ENCODE measurements at places on chromosomes 2 and 18. TPM values are rescaled to one million over a fixed set of nuclear protein-coding genes. Genes with fewer than 3 reads are reported as not detected.

DNA sequence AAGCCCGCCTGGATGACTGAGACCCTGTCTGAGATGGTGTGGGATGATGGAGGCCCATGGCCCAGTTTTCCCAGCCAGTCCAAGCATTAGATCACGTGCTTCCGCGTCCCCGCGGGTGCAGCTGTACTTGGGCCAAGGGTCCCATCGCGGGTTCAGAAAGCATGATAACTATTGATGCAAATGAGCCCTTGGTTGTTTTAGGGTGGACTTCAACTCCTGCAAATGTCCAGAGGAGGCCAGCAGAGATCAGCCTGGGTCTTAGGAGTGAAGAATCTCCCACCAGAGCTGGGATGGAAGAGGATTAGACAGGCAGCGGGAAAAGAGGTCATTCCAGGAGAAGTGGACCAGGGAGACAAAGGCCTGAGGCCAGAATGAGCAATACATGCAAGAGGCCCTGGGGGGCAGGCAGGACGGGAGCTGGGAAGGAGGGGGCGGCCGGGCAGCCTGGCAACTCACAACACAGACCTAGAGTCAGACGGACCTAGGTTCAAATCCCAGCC lies 89.9 kb upstream of the TMEM247 start:
- no peaks in the 10 kb centered on the region for H3K27me3 ChIP-seq
- H3K4me1 ChIP-seq: peaks cover 36% of the 10 kb centered on the region
- no peak overlapping the region for H3K4me3 ChIP-seq
- DNase-seq: no peak

GRCh38 chr2:179983250-179983932 lies 23.7 kb downstream of the CWC22 start:
- no peaks in the 10 kb centered on the region for H3K4me1 ChIP-seq
- no peaks in the 10 kb centered on the region for H3K27me3 ChIP-seq
- H3K27ac ChIP-seq: no peak overlapping the region
- no peak overlapping the region for H3K4me3 ChIP-seq
- no peak for DNase-seq
- H3K36me3 ChIP-seq: peaks cover 99% of the 10 kb centered on the region

Gene BOLL
- not detected for polyA plus RNA-seq

Gene MRO
- 1.6 TPM for polyA plus RNA-seq

- peaks cover 3% of the 10 kb centered on the region for H3K4me1 ChIP-seq
- H3K27ac ChIP-seq: no peak overlapping the region
- H3K4me3 ChIP-seq: no peak overlapping the region
- peaks cover 20% of the 10 kb centered on the region for H3K36me3 ChIP-seq
- no peaks in the 10 kb centered on the region for H3K27me3 ChIP-seq
These were observed 2.2 kb upstream of the ZNF407 start for GRCh38 chr18:74595431-74595830.

GRCh38 chr2:22729466-22729865 lies 655.5 kb upstream of the KLHL29 start:
- no peaks in the 10 kb centered on the region for H3K4me1 ChIP-seq
- H3K4me3 ChIP-seq: no peak overlapping the region

DNA sequence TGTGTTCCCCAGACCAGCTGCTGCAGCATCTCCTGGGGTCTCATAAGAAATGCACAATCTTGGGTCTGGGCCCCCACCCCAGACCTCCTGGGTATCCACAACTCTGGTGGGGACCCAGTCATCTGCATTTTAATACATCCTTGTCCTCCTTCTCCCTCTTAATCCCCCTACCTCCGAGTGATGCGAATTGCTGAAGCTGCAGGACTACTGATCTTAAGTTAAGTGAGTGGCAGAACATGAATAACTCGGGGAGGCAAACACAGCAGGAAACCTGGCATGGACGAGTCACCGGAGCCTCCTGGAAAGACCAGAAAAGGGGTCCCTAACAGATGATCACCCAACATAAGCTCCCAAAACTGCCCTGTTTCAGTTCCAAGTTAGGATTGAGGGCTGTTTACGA lies 283.2 kb upstream of the MGAT5 start:
- H3K4me1 ChIP-seq: peaks cover 21% of the 10 kb centered on the region
- H3K27me3 ChIP-seq: no peaks in the 10 kb centered on the region
- H3K4me3 ChIP-seq: no peak overlapping the region
- no peaks in the 10 kb centered on the region for H3K36me3 ChIP-seq
- DNase-seq: no peak

DNA sequence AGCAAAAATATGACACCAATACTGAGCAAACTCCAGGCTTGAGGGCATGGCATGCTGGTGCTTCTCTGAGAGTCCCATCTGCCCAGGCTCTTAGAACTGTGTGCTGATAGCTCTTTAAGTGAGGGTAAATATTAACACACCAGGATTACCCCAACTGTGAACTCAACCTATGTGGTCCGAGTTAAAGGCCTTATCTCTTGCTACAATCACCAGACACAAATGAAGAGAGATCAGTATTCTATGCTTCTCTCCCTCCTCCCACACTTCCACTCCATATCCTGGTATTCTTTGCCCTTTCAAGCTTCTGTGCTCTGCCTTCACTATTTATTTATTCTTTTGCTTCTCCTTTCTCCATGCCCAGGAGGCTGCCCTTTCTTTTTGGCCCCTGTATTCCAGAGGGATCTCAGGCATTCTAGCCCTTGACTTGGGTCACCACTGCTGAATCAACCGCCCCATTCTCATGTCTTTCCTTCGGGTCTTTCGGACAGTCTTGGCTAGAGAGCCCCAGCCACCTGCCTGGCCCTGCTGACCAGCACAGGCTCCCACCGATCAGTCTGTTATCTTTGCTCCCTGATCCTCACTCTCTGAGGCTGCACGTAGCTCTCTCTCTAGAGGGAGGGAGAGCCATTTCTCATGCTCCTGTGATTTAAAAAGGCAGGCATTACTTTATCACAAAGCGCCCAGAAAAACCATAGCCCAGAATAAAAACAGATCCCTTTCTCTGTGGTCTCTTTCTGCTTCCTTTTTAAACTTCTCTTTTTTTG lies 17.2 kb upstream of the HK2 start:
- no peaks in the 10 kb centered on the region for H3K36me3 ChIP-seq
- no peaks in the 10 kb centered on the region for H3K4me1 ChIP-seq
- DNase-seq: no peak
- no peak overlapping the region for H3K27ac ChIP-seq
- no peaks in the 10 kb centered on the region for H3K27me3 ChIP-seq

DNA sequence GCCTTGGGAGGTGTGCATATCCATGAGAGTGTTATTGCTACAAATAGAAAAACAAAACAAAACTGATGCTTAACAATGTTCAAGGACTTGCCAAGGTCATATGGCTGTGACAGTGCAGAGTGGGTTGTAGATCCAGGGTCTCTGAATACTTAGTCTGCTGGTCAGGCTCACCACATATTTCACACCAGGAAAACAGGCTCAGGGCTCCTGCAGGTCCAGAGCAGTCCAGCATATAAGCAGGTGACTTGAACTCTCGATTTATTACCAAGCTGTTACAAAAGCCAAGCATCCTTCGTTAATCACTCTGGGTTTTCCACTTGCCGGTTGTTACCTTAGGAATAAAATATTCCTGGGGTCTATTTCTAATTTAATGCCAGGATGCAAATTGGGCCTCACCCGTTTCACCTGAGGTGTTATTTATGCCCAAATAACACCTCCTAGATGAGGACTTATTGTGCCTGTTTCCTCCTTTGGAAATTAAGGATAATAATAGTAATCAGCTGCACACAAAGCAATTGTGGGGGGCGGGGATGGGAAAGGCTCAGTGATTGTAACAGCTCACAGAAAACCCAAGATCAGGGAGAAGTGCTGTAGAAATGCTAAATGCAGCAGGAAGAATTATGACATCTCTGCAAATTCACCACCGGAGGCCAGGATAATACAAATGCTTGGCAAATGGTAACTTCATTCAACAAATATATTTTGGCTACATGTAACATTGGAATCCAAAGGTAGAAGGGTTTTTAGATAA lies 72.9 kb downstream of the TMEM182 start:
- H3K27ac ChIP-seq: no peak overlapping the region
- DNase-seq: no peak
- H3K4me1 ChIP-seq: peaks cover 3% of the 10 kb centered on the region
- H3K36me3 ChIP-seq: no peaks in the 10 kb centered on the region
- no peaks in the 10 kb centered on the region for H3K27me3 ChIP-seq

Gene GKN1
- polyA plus RNA-seq: not detected

Gene HTR2B
- polyA plus RNA-seq: 0.25 TPM

GRCh38 chr2:241489088-241489487 lies 19.3 kb downstream of the STK25 start:
- H3K4me1 ChIP-seq: no peaks in the 10 kb centered on the region
- H3K4me3 ChIP-seq: no peak overlapping the region
- no peak for DNase-seq
- H3K36me3 ChIP-seq: peaks cover 2% of the 10 kb centered on the region
- H3K27ac ChIP-seq: no peak overlapping the region

Gene IL1R2
- polyA plus RNA-seq: 0.95 TPM

DNA sequence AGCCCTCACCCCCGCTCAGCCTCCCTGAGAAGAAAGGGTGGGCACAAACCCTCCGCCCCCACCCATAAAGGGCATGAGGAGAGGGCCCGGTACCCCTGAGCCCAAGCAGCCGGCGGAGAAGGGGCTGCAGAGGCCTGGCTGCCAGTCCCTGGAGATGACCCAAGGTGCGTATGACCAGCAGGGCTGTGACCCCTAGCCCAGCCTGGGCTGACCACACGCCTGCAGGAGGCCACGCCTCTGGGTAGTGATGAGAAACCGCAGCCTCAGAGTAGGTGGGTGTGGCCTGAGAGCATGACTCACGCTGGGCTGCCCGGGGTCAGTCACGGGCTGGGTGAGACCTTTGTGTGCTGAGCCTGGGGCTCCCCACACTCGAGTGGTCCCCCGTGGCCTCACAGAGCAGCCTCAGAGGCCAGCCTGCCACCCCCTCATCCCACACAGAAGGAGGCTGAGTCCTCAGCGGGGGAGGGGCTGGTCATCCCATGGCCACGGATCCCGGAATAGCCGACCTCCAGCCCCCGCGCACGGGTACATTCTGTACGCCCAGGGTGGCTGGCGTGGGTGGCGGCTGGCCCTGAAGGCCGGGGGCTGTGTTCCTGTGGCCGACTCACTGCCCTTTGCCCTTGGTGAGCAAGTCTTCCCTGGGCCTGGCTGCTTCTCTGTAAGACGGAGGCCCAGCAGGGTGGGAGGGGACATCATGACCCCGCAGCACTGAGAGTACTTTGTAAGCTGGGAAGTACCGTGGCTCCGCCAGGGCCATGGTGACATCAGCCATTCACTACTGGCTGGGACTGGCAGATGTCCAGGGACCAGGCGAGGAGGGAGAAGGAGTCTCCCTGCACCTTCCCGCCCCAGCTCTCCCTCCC lies 110.8 kb upstream of the OTOS start:
- H3K4me1 ChIP-seq: peaks cover 52% of the 10 kb centered on the region
- H3K36me3 ChIP-seq: no peaks in the 10 kb centered on the region
- H3K27me3 ChIP-seq: no peaks in the 10 kb centered on the region
- peak overlapping the region; percentile 42 for H3K4me3 ChIP-seq
- H3K27ac ChIP-seq: peak overlapping the region; percentile 86

DNA sequence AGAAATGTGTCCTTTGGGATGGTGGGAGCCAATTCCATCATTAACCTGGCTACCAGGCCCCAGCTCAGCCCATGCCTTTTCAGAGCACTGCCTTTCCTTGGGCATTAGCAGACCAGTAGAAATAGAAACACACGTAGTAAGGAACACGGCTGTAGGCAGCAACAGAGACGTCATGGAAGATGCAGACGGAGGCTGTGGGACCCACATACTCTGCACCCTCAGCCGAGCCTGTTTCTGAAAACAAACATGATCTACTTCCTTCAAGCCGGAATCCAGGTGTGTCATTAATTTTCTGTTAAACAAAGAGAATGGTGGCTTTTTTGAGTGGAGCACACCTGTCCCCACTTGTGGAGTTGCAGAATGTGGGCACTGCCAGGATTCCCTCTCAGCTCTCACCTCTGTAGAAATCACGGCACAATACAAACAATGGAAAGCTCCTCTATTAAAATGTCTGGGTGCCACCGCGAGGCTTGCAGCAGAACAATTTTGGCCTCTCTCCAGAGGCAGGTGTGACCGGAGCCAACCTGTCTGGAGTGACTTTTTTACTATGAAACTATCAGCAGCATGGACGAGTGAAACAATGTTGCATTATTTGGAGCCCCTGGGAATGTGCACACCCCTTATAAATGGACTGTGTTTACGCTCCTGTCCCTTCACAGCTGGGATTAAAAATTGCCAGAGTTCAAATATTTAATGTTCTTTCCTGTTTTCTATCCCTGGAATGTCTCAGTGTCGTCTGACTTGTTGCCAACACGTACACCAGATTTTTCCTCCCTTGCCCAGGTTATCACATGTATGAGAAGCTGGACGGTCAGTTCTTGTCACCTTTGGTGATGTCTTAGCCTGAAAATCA lies 31.7 kb downstream of the SPP2 start:
- DNase-seq: no peak
- H3K27me3 ChIP-seq: no peaks in the 10 kb centered on the region
- no peak overlapping the region for H3K4me3 ChIP-seq
- no peaks in the 10 kb centered on the region for H3K36me3 ChIP-seq
- H3K27ac ChIP-seq: no peak overlapping the region

GRCh38 chr18:47100212-47100831 lies 50.0 kb downstream of the HDHD2 start:
- no peak overlapping the region for H3K4me3 ChIP-seq
- no peak overlapping the region for H3K27ac ChIP-seq
- H3K27me3 ChIP-seq: no peaks in the 10 kb centered on the region
- peak; percentile 31 for DNase-seq
- peaks cover 18% of the 10 kb centered on the region for H3K36me3 ChIP-seq

DNA sequence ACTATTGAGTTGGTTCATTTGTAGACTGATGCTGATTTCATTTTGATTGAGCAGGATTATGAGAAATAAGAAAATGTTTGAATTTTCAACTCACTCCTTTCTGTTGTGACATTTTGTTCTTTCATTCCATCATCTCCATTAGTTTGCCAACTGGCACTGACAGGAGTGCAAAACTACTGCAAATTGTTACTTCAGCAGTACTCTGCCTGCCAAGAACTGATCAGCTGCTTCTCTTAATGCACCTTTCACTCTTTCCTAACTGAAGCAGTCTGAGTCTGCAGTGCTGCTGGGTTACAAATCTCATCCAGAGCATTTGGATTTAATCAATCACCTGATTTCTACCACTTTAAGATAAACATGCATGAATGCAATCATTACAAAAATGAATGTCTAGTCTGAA lies 70.9 kb downstream of the TMEFF2 start:
- no peaks in the 10 kb centered on the region for H3K36me3 ChIP-seq
- no peak overlapping the region for H3K27ac ChIP-seq
- H3K4me1 ChIP-seq: peaks cover 4% of the 10 kb centered on the region
- H3K4me3 ChIP-seq: no peak overlapping the region

DNA sequence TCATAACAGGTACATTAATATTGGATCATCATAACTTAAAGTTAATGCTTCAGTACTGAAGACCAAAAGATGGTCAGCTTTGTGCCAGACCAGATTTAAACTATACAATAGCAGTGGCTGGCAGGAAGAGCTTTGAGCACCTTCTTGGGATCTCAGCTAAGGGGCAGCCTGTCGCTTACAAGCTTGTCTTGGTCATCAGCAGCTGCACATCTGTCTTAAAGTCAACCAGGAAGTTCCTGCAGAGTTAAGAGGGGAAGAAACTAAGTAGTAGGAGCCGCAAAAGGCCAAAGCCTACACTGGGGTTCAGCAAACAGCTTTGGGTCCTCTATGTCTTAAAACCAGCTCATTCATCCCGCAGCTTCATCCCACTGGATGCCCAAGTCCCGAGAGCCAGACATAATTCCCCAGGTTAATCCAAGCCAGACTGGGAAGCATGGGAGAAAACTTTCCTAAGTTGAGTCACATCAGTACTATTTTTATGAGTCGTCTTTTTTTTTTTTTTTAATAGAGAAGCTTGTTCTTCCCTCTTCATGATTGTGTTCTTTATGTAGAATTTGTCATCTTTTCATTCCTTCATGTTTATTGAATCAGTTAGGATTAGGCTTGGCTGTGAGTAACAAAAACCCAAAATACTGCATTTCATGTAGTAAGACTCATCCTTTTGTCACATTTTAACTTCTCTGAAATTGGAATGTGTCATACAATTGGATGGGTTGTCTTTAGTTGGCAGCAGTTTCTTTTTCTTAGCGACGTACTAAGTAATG lies 59.3 kb downstream of the SERTAD2 start:
- H3K4me1 ChIP-seq: no peaks in the 10 kb centered on the region
- no peak for DNase-seq
- no peak overlapping the region for H3K27ac ChIP-seq
- H3K27me3 ChIP-seq: no peaks in the 10 kb centered on the region

All from heart left ventricle (tissue), 16 donors.